ENCODE measurements at places on chromosomes 13 and 19.

- no peak for ATAC-seq
These were observed 42.0 kb upstream of the SLC15A1 start for GRCh38 chr13:98794498-98794897.

DNA sequence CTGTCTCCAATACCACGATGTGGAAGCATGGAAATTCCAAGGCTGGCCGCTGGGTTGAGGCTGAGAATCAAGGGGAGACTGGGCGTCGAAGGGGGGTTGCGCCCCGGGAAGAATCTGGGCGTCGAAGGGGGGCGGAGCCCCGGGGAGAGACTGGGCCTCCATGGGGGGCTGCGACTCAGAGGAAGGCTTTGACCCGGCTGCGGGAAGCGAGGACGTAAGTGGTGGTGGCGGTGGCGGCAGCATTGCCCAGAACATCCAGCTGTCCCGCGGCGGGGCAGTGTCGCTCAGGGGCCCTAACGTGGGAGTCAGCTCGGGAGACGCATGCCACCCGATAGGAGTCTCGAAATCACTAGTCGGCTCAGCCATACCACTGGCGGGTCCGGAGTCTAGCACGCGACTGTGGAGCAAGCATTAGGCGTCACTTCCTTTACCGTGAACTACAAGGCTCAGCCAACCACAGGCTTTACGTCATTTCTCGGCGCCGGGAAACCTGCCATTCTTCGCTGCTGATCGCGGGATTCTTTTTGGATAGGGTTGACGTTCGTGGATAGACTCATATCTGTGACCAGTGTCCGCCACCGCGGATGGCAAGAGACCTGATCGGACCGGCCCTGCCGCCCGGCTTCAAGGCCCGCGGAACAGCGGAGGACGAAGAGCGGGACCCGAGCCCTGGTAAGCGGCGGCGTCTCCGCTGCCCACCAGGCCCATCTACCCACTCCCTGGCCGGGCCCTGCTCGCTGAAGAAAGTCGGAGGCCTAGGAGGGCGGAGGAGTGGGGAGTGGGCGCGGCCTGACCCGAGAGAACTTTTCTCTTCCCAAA is at the start of the genes GPALPP1 and NUFIP1:
TSS of gene GPALPP1 (plus strand) at position 468 of the 819 bp plus-strand sequence. CDS start at position 585, 117 bp downstream.
TSS of gene NUFIP1 (minus strand) at position 401 of the 819 bp plus-strand sequence. CDS start at position 366, 35 bp downstream.
- ATAC-seq: peak; percentile 97

GRCh38 chr13:113083402-113084061 is 22.1 kb upstream of the F7 start:
- no peak for ATAC-seq

GRCh38 chr19:7926021-7926726 is at the start of gene CTXN1:
TSS of gene CTXN1 (minus strand) at chr19:7926135. CDS start at chr19:7925538, 597 bp downstream.
- ATAC-seq: peak; percentile 44

- no peak for ATAC-seq
These were observed 123.8 kb downstream of the UGGT2 start for GRCh38 chr13:95929430-95929829.

- ATAC-seq: no peak
These were observed 275.8 kb upstream of the GPC6 start for GRCh38 chr13:92950771-92951170.

DNA sequence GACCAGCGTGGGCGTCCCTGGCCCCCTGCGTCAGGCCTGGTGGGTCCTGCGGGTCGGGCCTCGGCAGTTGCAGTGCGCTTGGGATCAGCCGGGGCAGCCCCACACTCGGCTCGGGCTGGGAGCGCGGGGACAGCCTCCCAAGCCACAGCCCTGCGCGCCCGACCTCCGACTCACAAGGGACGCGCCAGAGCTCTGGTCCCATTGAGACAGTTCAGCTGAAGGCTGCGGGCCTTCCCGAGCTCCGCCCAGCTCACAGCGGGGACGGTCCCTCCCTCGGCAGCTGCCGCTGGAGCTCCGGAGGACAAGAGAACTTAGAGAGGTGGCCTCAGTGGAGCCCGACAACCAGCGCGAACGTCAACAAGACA is 45.7 kb upstream of the ZNF730 start:
- ATAC-seq: peak; percentile 23

GRCh38 chr13:42847891-42848663 is 66.7 kb downstream of the FAM216B start:
- no peak for ATAC-seq

GRCh38 chr19:10010247-10010691 is at the start of gene COL5A3:
TSS of gene COL5A3 (minus strand) at chr19:10010504. CDS start at chr19:10010385, 119 bp downstream.
- no peak for ATAC-seq

- peak; percentile 52 for ATAC-seq
These were observed at the start of gene CCNA1 for GRCh38 chr13:36432106-36432544. TSS of gene CCNA1 (plus strand) at chr13:36432495. CDS start at chr13:36433057, 562 bp downstream.

DNA sequence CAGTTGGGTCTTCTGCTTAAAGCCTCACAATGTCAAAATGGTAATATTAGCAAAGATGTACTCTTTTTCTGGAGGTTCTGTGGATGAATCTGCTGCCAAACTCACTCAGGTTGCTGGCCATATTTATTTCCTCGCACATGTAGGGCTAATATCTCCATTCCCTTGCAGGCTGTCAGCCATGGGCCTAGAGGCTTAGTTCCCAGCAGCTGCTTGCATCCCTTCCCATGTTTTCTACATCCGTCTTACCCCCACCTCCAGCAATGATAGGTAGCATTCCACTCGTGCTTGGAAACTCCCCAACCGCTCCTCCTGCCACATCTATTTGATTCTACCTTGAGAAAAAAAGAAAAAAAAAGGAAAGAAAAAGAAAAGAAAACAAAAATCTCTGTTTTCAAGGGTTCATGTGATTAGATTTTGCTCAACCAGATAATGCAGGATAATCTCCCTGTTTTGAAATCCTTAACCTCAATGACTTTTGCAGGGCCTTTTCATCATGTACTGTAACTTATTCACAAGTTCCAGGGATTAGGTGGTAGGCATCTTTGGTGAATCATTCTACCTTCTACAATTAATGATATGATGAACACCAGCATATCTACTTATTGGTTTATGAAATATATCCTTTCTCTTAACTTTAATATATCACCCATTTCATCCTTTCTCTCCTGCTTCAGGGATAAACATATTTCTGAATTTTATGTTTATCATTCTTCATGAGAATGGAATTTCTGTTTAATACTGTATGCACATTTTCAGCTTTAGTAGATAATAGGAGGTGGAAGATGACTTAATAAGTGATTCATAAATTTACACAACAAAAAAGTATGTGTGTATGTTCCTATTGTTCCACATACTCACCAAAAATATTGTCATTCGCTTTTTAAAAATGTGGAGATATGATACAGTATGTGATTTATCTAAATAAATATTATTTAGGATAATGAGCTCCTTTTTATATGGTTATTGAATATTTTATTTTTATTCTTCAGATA is 931.9 kb downstream of the SLITRK5 start:
- ATAC-seq: no peak

- no peak for ATAC-seq
These were observed 4.2 kb upstream of the SPC24 start for GRCh38 chr19:11159598-11160439.

- ATAC-seq: no peak
These were observed 3.1 kb downstream of the PPP1R14A start for GRCh38 chr19:38252941-38253691.

DNA sequence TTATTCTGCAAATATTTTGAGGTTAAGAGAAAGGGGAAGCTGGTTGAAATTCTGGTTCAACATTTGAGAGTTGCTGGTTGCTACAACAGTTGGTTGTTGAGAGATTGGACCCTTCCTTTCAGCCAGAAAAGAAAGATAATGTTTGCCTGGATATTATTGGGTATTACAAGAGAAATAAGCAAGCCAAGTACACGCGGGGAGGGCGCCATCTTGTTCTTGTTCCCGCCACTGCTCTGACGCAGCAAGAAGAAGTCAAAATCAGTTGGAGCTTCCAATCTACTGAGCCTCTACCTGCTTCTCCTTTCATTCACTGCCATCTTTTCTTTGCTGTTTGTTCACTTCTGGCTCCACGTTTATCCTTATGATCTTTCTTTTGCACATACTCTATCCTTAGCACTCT is 18.4 kb downstream of the BSPH1 start:
- ATAC-seq: no peak

Measured in SK-N-SH treated with all-trans-retinoic acid at 6 μM for 48 hours (cell line).